Activated T-cell treated with anti-CD3 and anti-CD28 coated beads for 24 hours (primary cell): ENCODE measurements at places on chromosomes 6 and 20.
A peak's percentile ranks its signal among the peaks of the same experiment; 100 is the strongest.

DNA sequence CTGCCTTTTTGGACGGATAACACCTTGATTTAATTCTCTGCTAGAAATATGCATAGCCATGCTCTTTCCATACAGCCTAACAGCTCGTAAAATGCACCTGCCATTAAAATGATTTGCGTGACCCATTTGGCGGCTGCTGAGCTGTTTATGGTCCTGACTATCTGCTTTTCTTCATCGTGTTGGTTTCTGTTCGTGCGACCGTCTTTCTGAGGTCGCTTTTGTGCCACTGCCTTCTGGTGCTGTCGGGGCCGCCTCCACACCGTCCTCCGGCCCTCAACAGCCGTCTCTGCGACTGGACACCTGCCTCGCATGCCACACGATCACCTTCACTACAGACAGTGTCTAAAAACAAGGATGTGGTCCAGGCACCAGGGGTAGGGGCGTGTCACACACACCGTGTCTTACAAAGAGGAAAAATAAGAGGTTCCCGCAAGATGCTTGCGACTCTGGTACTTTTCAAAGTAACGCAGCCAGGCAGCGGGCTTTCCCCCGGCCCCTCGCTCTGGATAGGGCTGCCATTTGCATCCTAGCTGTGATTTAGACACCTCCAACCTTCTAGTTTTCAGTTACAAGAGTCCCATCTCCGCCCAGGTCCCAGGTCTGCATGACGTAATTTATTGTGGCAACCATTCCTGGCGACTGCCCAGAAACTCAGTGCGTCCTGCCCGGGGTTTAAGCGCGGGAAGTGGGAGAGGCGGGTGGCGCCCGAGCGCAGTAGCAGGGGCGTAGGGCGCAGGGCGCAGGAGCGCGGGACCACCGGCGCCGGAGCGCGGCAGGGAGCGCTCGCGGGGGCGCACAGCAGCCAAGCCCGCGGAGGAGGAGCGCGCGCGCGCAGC lies at the start of gene STMND1:
STMND1 (plus strand) TSS at position 629 of the 836 bp plus-strand sequence. CDS start 208 bp downstream, outside the sequence.
- DNase-seq: no peak

- DNase-seq: no peak
Observed at GRCh38 chr20:19978511-19979210, 38.5 kb upstream of the NAA20 start.

- peak; percentile 28 for DNase-seq
Observed at GRCh38 chr20:21615617-21616080, 89.8 kb upstream of the PAX1 start.

DNA sequence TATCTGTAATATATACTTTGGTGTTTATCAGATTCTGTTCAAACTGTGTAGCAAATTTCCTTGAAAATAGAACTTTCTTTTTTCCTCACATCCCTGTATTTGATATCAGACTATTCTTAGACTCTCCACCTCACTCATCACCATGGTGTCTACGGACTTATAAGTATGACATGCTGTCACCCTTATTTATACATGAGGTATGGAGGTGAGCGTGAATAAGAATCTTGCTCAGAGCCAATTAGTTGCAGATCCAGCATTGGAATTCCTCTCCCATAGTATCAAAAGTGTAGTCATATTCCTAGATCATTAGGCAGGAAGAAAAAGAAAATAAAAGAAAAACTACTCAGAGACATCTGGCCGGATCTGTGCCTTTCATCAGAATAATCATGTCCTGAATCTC lies 43.0 kb downstream of the TPD52L1 start:
- DNase-seq: no peak

DNA sequence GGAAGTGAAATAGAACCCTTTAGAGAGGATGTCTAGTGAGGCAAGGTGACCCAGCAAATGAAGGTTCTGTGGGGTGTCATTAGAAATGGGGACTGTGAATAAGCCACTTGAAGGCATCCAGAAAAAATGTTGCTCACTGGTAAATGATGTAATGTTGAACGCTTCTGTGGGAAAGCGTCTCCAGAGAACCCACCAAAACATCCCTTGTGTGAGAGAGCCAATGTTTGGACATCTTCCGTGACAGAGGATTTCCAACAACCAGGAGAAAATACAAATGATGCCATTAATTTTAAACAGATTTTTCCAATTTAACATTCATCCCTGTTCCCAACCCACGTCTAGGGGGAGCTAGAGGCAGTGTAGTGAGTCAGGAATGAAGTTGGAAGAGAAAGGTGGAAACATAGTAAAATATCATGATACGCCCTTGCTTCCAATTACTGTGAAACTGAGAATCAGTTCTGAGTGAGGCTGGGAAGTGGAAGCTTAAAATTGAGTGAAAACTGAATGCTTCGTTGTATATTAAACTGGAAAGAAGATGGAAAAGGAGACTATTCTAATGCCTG lies 584.2 kb downstream of the CD109 start:
- no peak for DNase-seq

DNA sequence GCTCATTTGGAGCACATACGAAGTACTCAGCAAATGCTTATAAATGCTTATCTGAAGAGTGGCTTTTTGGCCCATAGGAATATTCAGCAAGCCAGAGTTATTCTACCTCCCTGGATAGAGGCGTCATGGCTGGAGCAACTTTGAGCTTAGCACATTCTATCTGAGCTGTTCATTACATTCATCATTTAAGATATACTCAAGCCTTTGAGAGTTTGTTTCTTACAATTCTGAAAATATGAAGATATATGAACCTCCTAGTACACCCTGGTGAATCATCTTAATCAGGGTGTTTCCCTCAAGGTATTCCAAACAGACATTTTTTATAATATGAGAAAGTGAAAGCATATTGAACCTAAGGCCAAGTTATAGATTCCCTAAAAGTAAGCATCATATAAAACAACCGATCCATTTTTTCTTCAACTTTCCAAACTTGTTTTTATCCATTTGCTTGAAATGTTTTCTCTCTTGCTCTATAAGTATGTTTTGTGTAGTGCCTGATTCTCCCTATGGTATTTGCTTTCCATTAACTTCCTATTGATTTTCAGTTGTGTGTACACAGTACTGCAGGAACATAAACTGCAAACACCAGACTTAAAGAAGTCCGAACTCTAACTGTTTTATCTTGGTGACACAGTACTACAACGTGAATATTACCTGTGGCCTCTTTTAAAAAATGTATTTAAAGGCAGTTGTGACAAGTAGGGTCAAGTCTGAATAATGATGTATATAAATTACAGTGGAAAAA lies 139.7 kb upstream of the PTPRK start:
- DNase-seq: no peak

- no peak for DNase-seq
Observed at GRCh38 chr20:32967961-32968457, 36.2 kb downstream of the SUN5 start.

DNA sequence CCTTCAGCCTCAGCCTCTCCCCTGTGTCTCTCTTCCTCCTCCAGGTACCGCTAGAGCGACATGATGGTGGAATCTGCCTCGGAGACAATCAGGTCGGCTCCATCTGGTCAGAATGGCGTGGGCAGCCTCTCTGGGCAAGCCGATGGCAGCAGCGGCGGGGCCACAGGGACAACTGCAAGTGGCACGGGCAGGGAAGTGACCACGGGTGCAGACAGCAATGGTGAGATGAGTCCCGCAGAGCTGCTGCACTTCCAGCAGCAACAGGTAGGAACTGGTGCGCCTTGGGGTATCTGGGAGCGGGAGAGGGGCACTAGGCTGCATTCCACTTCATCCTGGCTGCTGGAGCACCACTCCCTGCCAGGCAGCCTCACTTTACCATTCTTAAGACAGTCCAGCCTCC lies 19.5 kb downstream of the FOXP4 start:
- DNase-seq: no peak

DNA sequence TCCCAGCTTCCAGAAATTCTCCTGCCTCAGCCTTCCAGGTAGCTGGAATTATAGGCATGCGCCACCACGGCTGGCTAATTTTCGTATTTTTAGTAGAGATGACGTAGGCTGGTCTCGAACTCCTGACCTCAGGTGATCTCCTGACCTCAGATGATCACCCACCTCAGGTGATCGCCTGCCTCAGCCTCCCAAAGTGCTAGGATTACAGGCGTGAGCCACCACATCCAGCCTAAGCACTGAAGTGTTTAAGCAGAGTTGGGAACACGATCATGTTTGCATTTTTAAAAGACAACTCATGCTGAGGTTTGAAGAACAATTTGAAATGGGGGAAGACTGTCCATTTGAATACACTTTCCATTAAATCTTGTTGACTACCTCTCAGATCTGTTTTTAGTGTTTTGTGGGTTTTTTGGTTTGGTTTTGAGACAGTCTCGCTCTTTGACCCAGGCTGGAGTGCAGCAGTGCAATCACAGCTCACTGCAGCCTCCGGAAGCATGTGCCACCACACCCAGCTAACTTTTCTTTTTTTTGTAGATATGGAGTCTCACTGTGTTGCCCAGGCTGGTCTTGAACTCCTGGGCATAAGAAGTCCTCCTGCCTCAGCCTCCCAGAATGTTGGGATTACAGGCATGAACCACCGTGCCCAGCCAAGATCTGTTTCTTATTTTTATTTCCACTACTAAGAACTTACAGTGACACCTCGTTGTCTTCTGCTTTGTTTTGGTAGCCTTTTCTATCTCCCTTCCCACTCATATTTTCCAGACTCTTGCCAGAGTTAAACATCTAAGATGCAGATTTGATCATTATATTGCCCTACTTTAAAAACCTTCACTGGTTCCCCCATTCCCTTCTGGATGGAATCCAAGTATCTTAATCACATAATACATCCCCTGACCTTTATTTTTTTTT lies 5.5 kb downstream of the CASP8AP2 start:
- DNase-seq: peak; percentile 20

DNA sequence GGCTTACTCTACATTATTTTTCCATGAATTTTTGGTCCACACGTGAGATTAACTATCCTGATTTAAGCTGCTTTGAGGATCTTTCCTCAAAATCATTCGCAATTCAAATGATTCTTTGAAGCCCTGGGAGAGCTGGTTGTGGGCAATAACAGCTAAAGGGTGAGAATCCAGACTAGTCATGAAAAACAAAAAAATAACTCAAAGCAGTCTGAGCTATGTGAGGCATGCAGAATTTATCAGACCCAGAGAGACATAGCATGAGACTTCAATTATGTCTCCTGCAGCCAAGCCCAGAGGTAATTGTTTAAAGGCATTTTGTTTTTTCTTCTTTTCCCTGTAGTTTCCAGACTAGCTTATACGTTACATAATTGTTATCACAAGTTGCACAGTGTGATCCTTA lies 517.3 kb upstream of the PTCHD4 start:
- no peak for DNase-seq

GRCh38 chr20:58699623-58700107 lies 7.1 kb downstream of the NPEPL1 start:
- no peak for DNase-seq

DNA sequence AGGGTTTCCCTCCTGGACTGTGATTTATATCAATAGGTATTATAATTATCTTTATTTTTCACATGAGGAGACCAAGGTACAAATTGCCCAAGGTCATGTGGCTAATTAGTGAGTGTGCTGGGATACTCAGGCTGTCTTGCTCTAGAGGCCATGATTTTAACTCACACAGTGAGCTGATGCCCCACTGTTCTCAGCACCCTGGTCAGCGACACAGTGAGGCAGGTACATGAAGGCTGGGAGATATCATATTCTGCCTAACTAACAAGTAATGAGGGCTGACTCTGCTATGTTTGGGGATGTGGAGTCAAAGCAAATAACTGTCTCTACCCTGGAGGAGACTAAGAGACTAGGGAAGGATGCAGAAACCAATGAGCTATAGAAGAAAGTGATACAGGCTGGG lies 501.1 kb downstream of the PTPRT start:
- no peak for DNase-seq

DNA sequence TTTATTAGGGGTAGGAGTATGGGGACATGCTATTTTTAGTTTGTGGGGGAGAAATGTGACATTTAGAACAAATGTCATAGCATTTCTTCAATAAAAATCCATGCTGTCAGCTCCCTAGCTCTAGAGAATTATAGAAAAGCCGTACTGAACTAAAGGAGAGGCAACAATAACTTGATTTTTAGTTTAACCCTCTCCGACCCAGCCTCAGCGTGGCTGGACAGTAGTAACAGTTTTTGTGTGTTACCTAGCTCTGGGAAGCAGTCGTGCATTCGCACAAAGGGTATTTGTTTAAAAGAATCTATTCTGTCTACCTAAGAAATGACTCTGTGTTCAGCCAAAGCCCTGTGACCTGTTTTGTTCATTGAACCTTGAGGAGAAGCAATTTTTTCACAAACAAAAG lies 442.4 kb upstream of the SOX4 start:
- DNase-seq: no peak

GRCh38 chr20:53303413-53303760 lies 290.3 kb downstream of the ZNF217 start:
- no peak for DNase-seq

DNA sequence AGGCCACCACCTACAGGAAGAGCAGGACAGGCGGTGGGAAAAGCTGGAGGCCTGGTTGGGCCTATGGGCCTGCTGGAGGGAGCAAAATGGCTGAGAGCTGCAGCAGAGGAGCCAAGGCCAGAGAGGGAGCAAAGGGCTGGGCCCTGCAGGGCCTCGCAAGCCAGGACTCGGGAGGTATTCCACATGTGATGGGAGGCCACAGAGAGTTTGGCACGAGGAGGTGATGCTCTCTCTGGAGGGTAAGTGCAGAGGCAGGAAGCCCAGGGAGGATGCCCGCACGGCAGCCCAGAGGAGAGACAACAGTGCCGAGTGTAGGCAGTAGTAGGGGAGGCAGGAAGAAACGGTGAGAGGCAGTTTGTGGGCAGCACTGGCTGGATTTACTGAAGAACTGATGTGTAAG lies 85.7 kb downstream of the DTNBP1 start:
- no peak for DNase-seq

DNA sequence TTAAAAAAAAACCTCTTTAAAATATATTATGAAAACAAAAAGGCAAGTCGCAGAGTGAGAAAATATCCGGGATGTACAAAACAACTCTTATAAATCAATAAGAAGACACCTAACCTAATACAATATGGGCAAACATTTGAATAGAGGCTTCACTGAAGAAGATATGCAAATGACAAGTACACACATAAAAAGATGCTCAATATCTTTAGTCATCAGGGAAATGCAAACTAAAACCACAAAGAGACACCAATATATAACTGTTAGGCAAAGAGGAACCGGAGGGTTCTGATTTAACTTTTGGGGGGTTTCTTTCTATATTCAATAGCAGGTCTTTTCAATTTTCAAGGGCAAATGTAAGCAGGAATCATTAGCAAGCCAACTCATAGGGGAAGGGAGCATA lies 480.7 kb upstream of the SPTLC3 start:
- DNase-seq: no peak

- DNase-seq: no peak
Observed at GRCh38 chr6:125955973-125956372, 597 bp upstream of the HINT3 start.

DNA sequence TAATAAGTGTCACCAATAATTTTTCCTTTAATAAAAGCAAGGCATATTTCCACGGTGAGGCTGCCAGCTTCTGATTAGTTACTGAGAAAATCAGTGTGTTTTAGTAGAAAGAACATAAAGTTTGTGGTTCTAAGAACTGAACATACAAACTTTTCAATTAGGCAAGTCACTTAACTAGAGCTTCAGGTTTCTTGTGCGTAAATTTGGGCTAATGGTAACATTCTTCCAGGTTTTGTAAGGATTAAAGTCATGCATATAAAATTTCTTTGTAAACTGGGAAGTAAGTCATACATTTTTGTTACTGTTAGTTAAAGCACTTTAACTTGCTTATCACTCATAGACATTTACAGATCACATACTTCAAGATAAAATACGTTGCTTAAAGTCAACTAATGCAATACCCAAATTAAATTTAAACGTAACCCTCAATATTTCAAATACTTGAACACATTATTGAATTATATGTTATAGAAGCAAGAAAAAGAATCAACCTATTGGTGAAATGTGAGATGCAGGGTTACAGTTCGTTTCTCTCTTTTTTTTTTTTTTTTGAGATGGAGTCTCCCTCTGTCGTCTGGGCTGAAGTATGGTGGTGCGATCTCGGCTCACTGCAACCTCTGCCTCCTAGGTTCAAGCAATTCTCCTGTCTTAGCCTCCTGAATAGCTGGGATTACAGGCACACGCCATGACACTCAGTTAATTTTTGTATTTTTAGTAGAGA lies 327.3 kb upstream of the NOX3 start:
- DNase-seq: no peak
